MG63 (cell line): ENCODE measurements at places on chromosomes 7 and 10. TPM values are rescaled to one million over a fixed set of nuclear protein-coding genes. Genes with fewer than 3 reads are reported as not detected.

GRCh38 chr7:20816372-20816959 is 29.8 kb upstream of the SP8 start:
- DNase-seq, result no peak

- no peak for DNase-seq
Observed at GRCh38 chr7:132131196-132131595, 445.1 kb downstream of the PLXNA4 start.

DNA sequence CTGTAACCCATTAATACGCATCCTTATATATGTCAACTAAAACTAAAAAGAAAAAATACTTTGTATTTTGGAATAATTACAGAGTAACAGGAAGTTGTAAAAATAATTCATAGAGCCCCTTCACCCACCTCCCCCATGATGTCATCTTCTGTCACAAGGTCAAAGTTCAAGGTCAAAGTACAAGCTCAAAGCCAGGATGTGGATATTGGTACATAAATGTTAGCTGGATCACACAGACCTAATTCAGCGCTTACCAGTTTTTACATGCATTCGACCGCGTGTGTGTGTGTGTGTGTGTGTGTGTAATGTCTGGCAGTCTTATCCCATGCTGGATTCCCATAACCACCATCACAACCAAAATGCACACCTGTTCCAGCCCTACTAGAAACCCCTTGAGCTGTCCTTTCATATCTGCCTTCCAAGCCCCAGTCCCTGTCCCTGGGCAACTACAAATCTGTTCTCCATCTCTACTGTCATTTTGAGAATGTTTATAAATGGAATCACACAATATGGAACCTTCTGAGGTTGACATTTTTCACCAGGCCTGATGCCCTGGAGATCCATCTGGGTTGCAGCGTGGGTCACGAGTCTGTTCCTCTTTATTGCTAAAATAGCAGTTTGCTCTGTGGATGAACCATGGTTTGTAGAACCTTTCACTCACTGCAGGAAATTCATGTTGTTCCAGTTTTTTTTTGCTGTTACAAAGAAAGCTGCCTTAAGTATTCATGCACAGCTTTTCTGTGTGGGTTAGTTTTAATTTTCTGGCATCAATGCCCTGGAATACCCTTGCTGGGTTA is 153.6 kb upstream of the PITRM1 start:
- no peak for DNase-seq

DNA sequence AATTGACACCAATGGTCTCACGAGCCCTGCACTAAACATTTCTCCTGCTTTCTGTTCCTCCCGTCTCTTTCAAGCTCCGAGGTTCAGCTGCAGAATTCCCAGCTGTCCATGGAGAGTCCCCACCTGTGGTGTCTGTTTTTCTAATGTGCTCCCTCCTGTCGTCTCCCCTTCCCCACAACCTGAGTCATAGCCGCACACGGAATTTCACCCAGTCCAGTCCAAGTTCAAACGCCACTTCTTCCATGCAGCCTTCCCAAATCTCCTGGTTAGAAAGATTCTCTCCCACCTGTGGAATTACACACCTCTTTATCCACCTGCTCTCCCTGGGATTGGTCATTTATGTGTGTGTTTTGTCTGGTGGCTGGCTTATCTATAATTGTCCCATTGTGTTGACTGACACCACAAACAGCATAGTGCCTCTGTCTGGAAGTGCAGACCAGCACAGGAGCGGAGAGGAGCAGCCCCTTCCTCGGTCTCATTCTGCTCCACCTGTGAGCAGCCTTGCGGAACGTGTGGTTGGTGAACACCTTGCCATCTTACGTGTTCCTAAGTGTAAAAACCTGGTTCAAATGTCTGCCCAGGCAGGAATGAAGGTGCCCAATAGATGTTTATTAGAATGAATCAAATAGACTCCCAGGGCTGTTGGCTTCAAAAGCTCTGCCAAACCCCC is 3.3 kb upstream of the DIP2C start:
- no peak for DNase-seq

GRCh38 chr7:24907311-24907886 is 72.6 kb downstream of the OSBPL3 start:
- no peak for DNase-seq

DNA sequence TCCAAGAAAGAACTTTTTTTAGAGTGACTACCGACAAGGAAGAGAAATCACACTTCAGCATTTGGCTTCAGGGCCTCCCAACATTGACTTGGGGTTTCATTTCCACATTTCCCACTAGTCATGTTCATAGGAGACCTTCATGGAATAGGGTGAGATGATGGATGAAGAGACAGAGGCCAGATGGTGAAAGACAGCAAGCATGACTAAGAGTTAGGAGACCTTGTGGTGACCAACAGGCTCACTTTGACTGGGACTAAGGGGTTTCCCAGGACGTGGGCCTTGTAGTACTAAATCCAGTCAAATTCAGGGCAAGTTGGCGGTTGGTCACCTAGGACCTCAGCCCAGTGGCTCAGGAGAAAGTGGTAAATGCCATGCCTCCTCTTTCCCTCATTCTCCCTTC is 3.0 kb upstream of the GIMAP5 start:
- no peak for DNase-seq

GRCh38 chr7:100952641-100953040 is 3.3 kb downstream of the MUC3A start:
- no peak for DNase-seq

DNA sequence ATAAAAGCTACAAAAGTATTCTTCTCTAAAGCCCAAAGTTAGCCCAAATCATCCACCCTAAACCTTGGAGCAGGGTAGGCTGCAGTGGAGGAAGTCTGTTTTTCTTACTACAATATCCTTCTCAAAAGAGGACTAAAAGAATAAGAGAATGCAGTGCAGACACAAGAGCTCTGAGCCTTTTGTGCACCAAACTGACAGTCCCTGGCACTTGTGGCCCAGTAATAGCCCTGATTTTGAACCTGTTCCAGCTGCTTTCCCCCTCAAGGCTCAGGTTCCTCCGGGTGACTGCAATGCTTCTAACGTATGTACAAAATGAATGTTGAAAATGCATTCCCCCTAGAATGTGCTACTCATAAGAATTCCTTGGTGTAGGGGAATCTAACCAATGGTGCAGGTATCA is 154.4 kb downstream of the JAZF1 start:
- DNase-seq, result no peak

ZCCHC24 gene
- 17.8 and 20.5 TPM in 2 replicates for total RNA-seq

TAF6 gene
- total RNA-seq, result 10.8 and 30.6 TPM in 2 replicates

MARVELD1 gene
- 47.5 and 63.5 TPM in 2 replicates for total RNA-seq

CLIP2 gene
- 6.3 and 6.9 TPM in 2 replicates for total RNA-seq
